NCI-H1048 (cell line): ENCODE measurements at places on chromosomes 2 and 18.

DNA sequence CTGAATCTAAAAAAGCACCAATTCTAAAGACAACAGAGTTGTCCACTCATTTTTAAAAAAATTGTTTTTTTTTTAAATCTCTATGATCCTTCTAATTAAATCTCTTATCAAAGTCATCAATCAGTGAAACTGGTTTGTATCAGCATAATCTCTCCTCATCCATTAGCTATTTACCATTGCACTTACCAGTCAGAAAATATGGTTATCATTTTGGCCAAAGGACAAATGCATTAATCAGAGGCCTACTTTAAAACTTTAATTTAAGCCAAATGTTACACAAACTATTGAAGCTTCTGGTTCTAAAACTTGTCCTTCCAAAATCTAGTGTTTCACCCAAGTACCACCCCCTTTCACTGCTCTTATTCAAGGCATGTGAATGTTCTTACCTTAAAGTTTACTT, 3.8 kb downstream of the C18orf32 start:
- no peak for DNase-seq

DNA sequence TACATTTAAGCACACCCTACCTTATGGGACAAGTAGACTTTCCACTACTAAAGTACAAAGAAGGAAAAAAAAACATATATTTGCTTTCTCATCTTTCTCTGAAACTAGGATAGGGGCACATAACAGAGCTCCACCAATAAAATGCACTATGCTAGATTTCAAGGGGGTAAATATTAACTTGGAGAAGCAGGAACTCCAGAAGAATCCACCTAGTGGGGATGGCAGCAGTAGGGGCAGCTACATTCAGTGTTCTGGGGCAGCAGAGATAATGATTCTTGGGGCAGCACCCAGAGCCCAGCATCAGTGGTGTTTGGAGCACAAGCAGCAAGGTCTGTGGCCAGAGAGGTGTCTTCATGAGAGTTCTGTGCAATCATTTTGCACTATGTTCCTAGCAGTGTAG, 64.7 kb downstream of the DTNB start:
- no peak for DNase-seq

- DNase-seq: no peak
Observed at GRCh38 chr2:96541398-96542152, 5.0 kb downstream of the ARID5A start.

DNA sequence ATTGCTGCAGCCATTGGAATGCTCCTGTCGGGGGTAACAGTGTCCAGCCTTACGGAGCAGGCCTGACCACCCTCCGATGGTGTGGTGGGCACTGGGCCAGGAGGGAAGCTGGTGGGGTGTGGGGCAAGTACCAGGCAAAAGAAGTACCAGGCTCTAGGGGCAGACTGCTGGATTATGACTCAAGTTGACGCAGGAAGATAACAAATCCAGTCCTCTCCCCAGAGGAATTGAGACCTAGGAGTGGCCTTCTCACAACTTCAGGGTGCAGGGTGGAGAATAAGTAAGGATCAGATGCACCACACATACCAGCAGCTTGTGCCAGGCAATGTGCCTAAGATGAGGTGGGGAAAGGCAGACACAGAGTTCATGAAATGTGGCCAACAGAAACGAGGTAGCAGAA, 37.9 kb downstream of the SEMA4F start:
- no peak for DNase-seq

- DNase-seq: no peak
Observed at GRCh38 chr2:66470199-66470598, 35.3 kb downstream of the MEIS1 start.

DNA sequence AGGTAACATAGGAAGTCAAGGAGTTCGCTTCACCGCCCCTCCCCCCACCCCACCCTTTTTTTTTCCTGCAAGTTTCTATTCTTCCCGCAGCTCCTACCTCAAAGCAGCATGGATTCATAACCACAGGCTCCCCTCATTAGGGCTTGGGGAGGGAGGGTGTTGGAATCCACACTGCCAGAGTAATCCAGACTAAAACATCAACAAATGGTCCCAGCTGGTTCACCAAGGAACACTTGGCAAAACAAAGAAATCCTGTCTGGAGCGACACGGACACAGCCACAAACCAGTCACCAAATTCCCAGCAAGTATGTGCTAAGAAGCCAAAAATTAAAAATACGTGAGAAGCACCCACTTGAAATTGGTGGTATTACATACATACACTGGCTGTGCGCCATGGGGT, 106.9 kb upstream of the PPP1CB start:
- DNase-seq: no peak

GRCh38 chr18:9101730-9102507, 580 bp upstream of the NDUFV2 start:
- DNase-seq: no peak

- DNase-seq: no peak
Observed at GRCh38 chr2:105893011-105893995, 148.6 kb downstream of the NCK2 start.

- DNase-seq: no peak
Observed at GRCh38 chr18:36635414-36636096, 193.2 kb downstream of the TPGS2 start.

DNA sequence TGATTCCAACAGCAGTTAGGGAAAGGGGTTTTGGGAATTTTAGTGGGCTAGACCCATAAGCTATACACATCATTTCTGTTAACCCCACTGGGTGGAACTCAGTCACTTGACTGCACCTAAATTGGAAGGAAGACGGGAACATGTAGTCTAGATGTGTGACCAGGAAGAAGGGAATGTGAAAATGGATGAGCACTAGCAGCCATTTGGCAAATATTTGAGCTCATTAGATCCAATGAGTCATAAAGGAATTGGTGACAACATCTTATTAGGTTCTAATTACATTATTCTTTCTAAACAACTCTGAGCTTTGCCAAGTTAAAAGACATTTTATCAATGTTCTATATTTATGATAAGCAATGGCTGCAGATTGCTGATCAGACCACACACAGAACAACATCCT, 400.6 kb downstream of the IRS1 start:
- no peak for DNase-seq

GRCh38 chr2:19408592-19408991, 50.2 kb upstream of the OSR1 start:
- DNase-seq: no peak

DNA sequence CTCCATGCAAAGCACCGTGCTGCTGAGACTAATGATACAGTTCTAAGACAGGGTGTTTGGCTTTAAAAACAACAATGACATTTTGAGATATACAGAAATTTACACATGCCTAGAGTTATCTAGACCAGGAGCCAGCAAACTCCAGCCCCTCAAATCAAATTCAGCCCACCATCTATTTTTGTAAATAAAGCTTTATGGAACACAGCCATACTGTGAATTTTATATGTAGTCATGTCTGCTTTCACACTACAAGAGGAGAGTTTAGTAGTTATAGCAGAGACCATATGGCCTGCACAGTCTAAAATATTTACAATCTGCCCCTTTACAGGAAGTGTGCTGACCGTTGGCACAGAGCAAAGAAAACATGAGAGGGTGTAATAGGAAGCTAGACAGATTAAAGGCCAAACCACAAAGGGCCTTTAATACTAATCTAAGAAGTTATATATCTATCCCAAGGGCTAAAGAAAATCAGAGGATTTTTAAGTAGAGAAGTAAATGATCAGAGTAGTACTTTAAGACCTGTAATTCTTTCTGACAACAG, 39.4 kb downstream of the NBAS start:
- DNase-seq: no peak

- DNase-seq: no peak
Observed at GRCh38 chr18:78777992-78778391, 201.6 kb upstream of the SALL3 start.

DNA sequence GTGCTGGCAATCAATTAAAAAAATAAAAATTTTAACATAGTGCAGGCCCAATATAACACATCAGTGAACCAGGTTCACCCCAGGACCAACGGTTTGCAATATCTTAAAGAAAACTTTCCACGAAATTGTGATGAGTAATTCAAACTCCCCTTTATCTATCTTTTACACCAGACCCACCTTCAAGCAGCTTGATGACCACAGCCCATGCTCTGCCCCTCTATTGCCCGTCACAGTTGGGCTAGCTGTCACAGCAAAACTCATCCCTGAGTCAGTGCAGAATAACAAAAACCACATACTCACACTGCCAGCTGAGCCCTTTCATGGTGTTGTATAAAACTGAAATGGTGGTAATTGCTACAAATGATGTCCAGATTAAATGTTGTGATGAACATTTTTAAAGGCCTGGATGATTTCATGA, 112.5 kb upstream of the CREB1 start:
- no peak for DNase-seq

DNA sequence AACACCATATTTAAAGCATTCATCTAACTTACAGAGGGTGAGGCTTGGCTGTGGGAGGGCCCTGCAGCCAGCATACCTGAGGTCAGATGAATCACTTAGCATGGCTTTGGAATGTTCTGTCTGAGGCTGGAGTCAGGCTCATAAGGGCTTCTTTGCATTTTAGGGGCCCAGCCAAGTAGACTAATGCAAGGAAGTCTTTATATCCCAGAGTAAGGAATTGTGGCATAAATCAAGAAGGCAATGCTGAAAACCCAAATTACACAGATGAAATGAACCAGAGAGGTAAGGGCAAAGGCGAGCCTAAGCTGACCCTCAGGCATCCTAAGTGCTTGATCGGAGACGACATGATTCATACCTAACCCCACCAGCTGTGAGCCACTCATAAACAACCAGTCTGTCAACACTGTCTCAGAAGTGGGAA, 383.6 kb downstream of the DCC start:
- DNase-seq: no peak

GRCh38 chr2:236642125-236642524, 72.5 kb downstream of the ACKR3 start:
- DNase-seq: no peak
